Uterus (tissue), 4 donors: ENCODE measurements at places on chromosomes 1 and 21. TPM values are rescaled to one million over a fixed set of nuclear protein-coding genes. Genes with fewer than 3 reads are reported as not detected.
A peak's percentile ranks its signal among the peaks of the same experiment; 100 is the strongest.

DNA sequence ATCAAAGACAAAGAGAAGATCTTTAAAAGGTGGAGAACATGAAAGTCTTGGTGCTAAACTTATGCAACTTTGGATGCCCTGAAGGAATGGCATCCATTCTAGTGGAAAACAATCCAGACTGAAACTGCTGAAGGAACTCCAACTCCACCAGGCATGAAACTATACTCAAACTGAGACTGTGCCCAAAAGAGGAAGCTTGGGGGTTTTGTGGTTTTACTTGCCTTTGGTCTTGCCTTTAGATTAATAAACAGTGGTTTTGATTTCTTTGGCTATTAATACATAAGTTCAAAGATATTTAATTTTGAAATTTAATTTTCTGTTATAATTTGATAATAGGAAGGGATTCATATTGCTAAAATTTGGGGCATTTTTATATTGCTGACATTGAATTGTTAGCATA, 17.4 kb upstream of the SLC30A10 start:
- no peaks in the 10 kb centered on the region for H3K27me3 ChIP-seq
- DNase-seq = no peak
- H3K4me1 ChIP-seq = no peaks in the 10 kb centered on the region
- no peaks in the 10 kb centered on the region for H3K36me3 ChIP-seq
- H3K4me3 ChIP-seq = no peak overlapping the region
- no peak overlapping the region for H3K27ac ChIP-seq

DNA sequence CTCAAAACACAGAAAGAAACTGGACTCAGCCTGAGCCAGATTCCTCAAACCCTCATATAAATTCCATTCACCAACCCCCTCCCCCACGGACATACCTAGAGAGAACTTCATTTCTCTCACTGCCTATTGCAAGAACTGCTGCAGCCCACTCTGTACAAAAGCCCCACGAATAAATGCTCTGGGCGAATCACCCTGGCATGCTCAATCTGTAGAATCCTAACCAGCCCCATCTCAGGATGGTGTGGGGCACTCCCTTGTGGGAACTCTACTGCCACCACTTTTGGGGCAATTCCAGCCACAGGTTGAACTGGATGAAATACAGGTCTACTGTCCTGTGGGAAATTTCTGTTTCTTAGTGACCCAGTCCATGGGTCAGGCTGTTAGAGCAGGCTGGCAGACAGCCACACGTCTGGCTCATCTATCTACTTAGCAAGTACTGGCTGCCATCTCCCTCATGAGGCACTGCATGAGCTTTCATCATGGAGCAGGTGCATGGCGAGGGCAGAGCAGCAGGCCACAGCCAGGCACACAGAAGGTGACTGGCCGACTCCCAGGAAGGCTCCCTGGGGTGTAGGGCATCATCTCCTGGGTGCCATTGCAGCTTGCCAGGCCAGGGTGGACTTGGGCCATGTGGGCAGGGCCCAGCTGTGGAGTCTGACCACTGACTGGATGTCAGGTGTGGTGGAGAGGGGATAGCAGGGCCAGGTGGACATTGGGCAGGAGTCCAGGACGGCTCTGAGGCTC, 1.6 kb upstream of the C1orf35 start:
- H3K4me3 ChIP-seq = no peak overlapping the region
- DNase-seq = no peak
- H3K4me1 ChIP-seq = no peaks in the 10 kb centered on the region
- no peaks in the 10 kb centered on the region for H3K27me3 ChIP-seq
- no peaks in the 10 kb centered on the region for H3K36me3 ChIP-seq
- H3K27ac ChIP-seq = no peak overlapping the region

DNA sequence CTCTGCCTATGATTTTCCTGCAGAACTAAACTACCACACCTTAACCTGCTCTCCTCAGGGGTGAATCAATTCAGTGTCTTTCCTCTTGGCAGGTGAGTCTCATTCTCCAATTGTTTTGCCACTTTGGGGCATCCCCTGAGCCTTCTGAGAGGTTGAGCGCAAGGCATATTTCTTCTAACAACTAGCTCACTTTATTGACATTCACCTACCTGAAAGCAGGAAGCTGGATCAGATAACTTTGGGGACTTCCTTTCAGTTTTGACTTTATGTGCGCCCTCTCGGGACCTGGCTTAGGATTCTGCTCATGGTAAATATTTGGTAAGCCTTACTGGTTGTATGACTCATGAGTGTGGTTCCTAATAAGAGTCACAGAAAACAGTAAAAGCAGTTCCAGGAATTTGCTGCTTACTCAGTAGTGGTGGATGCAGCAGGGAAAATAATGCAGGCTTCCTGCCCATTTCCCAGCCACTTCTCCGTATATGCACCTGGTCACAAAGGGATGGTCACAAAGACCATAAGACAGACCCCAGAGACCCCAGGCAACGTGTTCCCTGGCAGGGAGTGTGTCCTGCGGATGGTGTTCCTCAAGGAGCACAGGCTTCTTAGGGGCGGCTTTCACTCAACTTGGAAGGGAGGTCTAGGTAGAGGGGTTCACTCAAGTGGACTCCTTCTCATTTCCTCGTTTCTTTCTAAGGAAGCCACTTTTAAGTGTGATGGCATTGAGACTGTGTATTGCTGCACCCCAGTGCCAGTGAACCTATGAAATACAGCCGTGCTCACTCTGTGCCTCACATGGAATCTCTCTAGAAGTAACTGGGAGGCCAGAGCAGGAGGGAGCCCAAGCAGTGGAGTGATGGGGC, 22.0 kb upstream of the BATF3 start:
- H3K36me3 ChIP-seq = no peaks in the 10 kb centered on the region
- no peak for DNase-seq
- no peak overlapping the region for H3K27ac ChIP-seq
- H3K4me3 ChIP-seq = no peak overlapping the region
- no peaks in the 10 kb centered on the region for H3K27me3 ChIP-seq

GRCh38 chr1:35881850-35882273, 1.1 kb upstream of the AGO1 start:
- DNase-seq = no peak
- no peaks in the 10 kb centered on the region for H3K27me3 ChIP-seq
- H3K27ac ChIP-seq = no peak overlapping the region
- H3K4me3 ChIP-seq = no peak overlapping the region
- H3K4me1 ChIP-seq = no peaks in the 10 kb centered on the region
- no peaks in the 10 kb centered on the region for H3K36me3 ChIP-seq

GRCh38 chr1:239819096-239819495, 272.6 kb upstream of the FMN2 start:
- H3K4me1 ChIP-seq = peaks cover 9% of the 10 kb centered on the region
- H3K4me3 ChIP-seq = no peak overlapping the region
- no peaks in the 10 kb centered on the region for H3K27me3 ChIP-seq
- no peak for DNase-seq

GRCh38 chr1:108152782-108153222, 47.3 kb downstream of the SLC25A24 start:
- no peak for DNase-seq
- no peaks in the 10 kb centered on the region for H3K36me3 ChIP-seq
- H3K27me3 ChIP-seq = no peaks in the 10 kb centered on the region
- no peaks in the 10 kb centered on the region for H3K4me1 ChIP-seq
- no peak overlapping the region for H3K27ac ChIP-seq

DNA sequence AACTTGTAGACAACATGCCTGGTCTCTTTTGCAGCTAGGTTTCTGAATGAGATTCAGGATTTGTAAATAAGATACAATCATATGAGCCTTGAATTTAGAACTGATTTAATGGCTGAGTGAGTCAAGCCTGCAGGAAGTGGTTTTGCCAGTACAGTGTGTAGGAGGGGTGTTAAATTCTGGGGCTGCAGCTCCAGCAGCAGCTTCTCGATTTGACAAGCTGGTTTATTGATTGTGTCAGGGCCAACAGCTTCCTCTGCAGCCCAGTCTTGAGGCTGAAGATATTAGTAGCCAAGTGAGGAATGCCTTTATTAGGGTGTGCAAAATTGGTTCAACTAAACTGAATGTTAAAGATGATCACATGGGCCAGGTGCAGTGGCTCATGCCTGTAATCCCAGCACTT, 11.5 kb upstream of the PLA2G5 start:
- H3K27me3 ChIP-seq = no peaks in the 10 kb centered on the region
- no peak for DNase-seq
- no peaks in the 10 kb centered on the region for H3K36me3 ChIP-seq

GRCh38 chr1:64223329-64224151, 20.1 kb downstream of the UBE2U start:
- DNase-seq = no peak
- no peaks in the 10 kb centered on the region for H3K27me3 ChIP-seq
- no peak overlapping the region for H3K27ac ChIP-seq
- no peaks in the 10 kb centered on the region for H3K4me1 ChIP-seq
- no peak overlapping the region for H3K4me3 ChIP-seq

DNA sequence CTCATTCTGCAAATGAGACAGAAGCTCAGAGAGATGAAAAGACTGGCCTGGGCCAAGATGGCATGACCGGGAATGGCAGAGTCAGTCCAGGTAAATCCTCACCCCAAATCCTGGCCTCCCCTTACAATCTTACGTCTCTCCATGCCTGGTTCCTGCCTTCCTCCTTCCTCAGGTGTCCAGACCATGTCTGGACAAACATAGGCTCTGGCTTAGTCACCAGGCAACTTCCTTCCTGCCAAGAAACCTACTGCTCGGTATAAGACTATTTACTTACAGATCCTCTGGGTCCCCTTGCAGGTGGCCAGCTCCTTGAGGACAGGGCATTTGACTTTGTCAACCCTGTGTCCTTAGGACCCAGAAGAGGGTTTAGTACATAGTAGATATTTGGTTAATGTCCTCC, 69.4 kb upstream of the ROR1 start:
- no peaks in the 10 kb centered on the region for H3K27me3 ChIP-seq
- no peak for DNase-seq
- H3K36me3 ChIP-seq = no peaks in the 10 kb centered on the region
- H3K27ac ChIP-seq = no peak overlapping the region
- H3K4me1 ChIP-seq = no peaks in the 10 kb centered on the region
- H3K4me3 ChIP-seq = no peak overlapping the region

Gene PTPN7
- 1.8 TPM for total RNA-seq

Gene PGLYRP3
- not detected for total RNA-seq

DNA sequence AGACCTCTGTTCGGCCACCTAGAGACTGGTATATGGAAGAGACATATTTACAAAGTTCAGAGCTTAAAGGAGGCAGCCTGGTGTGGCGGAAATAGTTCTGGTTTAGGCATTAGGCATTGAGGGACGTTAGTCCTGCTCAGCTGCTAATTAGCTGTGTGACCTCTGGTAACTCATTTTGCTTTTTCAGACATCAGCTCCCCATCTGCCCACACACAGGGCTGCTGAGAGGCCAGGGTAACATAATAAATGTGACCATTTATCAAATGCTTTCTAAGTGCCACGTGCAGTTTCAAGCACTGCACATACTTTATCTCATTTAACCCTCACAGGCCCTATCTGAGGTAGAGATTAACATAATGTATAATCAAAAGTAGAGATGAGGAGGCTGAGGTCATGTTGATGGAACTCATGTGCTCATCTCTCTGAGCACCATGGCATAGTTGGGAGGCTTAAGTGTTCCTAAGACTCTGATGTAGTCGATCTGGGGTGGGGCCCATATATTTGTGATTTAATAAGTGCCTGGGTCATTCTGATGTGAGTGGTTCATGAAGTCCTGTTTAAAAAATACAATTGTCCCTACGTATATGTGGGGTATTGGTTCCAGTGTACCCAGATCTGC, 267.2 kb upstream of the PLXNA2 start:
- DNase-seq = no peak
- H3K27ac ChIP-seq = no peak overlapping the region
- H3K36me3 ChIP-seq = no peaks in the 10 kb centered on the region
- H3K4me1 ChIP-seq = no peaks in the 10 kb centered on the region
- no peaks in the 10 kb centered on the region for H3K27me3 ChIP-seq

DNA sequence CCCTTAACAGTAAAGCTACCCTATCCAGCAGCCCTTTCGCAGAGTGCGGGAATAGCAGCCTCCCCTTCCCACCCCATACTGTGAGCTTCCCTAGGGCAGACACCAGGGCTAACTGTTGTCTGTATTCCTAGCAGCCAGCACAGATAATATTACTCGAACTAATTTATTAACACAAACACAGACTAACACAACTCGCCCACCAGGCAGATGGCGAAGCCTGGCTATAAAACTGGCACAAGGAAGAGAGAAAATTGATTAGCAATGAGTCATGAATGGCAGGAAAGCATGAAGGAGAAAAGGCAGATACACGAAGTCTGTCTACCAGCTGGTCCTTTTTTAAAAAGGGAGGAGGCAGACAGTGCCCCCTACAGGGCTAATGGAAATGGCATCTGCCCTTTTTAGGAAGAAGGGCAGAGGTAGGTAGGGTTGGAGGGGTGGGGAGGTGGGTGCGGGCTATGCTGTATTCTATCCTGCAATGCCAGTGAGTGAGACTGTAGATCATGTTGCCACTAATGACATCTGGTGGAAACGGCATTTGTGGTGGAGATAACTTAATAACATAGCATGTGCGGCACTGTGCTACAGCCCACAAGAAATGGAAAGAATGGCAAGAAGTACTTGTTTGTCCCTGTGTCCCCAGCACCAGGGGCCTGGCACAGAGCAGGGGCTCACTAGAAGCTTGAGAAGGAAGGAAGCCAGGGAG, 30.6 kb upstream of the CTPS1 start:
- no peak for DNase-seq
- no peaks in the 10 kb centered on the region for H3K4me1 ChIP-seq
- H3K27ac ChIP-seq = peak overlapping the region; percentile 0
- no peaks in the 10 kb centered on the region for H3K36me3 ChIP-seq
- no peak overlapping the region for H3K4me3 ChIP-seq
- H3K27me3 ChIP-seq = no peaks in the 10 kb centered on the region

GRCh38 chr1:167587872-167588271, 34.3 kb upstream of the CREG1 start:
- H3K27me3 ChIP-seq = no peaks in the 10 kb centered on the region
- no peaks in the 10 kb centered on the region for H3K4me1 ChIP-seq
- no peak overlapping the region for H3K4me3 ChIP-seq
- no peak for DNase-seq
- no peak overlapping the region for H3K27ac ChIP-seq
- no peaks in the 10 kb centered on the region for H3K36me3 ChIP-seq

Gene AUNIP
- not detected for total RNA-seq

DNA sequence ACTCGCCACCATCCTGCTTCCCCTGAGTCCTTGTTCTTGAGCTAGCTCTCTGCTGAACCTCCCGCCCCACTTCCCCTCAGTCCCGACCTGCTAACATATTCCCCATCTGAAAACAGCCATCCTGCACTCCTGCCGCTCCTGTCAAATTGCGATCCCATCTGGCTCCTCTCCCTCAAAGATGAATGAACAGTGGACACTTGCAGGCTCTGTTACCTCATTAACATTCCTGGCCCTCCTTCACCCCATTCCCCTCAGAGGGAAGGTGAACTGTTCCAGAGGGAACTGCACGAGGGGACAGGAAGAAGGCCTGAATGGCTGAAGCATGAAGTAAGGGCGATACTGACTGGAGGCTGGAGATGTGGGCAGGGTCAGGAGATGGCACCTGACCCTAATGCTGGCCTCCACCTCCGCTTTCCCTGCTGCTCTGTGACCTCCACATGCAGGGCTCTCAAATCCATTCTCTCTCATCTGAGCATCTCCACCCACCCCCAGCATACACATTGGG, 7.4 kb upstream of the CELSR2 start:
- H3K4me3 ChIP-seq = no peak overlapping the region
- no peaks in the 10 kb centered on the region for H3K27me3 ChIP-seq
- no peak for DNase-seq
- H3K4me1 ChIP-seq = no peaks in the 10 kb centered on the region
- H3K36me3 ChIP-seq = no peaks in the 10 kb centered on the region
- H3K27ac ChIP-seq = peak overlapping the region; percentile 46

- H3K27ac ChIP-seq = no peak overlapping the region
- no peaks in the 10 kb centered on the region for H3K27me3 ChIP-seq
- H3K36me3 ChIP-seq = no peaks in the 10 kb centered on the region
- DNase-seq = no peak
These were observed 259.5 kb upstream of the CHRM3 start for GRCh38 chr1:239126884-239127283.

Gene LDLRAD1
- total RNA-seq = 0.27 TPM

Gene AMY1C
- not detected for total RNA-seq

Gene SLC30A10
- total RNA-seq = 0.69 TPM
